Heart left ventricle (tissue), 16 donors: ENCODE measurements at places on chromosomes 2 and 18. TPM values are rescaled to one million over a fixed set of nuclear protein-coding genes. Genes with fewer than 3 reads are reported as not detected.

DNA sequence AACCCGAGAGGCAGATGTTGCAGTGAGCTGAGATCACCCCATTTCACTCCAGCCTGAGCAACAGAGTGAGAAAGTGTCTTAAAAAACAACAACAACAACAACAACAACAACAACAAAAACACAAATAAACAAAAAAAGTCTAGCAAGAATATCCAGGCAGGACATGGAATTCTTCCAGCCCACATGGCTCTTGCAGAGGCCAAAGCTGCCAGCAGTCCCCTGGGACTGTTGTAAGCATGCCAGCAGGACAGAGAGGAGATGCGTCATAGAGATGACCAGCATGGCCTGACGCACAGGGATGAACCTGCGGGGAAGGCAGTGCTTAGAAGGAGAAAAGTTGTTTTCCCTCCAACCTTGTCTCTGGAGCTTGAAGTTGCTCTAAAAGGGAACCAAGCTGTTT is 182.3 kb upstream of the PGAP1 start:
- peak; percentile 86 for DNase-seq
- H3K27ac ChIP-seq = peak overlapping the region; percentile 69
- H3K4me1 ChIP-seq = peaks cover 17% of the 10 kb centered on the region
- no peaks in the 10 kb centered on the region for H3K27me3 ChIP-seq

UPP2 gene
- not detected for total RNA-seq

GRCh38 chr18:59049721-59050660 is 89.7 kb upstream of the SEC11C start:
- H3K27ac ChIP-seq = no peak overlapping the region
- no peaks in the 10 kb centered on the region for H3K27me3 ChIP-seq
- H3K4me1 ChIP-seq = no peaks in the 10 kb centered on the region

HAAO gene
- total RNA-seq = 1.6 TPM

GREB1L gene
- total RNA-seq = 7.5 TPM

DNA sequence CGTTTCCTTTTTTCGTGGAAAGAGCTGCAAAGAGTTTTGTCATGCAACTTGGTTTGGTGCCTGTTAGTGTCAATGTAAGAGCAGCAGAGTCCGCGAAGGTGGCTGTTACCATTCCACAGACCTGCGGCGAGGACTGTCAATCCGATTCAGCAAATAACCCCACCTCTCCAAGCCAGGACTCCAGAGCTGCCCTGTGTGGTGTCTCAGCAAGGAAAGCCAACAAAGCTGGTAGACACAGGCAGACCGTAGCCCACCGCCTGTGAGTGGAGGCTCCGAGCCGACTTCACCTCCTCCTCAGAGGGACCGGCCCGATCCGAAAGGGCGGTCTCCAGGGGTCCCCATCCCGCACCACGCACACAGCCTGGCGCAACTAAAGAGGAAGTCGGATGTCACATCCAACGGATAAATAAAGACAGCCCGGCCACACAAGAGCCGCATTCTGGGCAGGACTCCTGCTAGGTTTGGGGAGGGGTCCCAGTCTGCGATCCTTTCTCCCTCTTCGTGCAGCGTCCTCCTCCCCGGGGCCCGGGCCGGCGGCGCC is 819 bp downstream of the ANKRD44 start:
- H3K27me3 ChIP-seq = no peaks in the 10 kb centered on the region
- peak; percentile 74 for DNase-seq
- H3K4me3 ChIP-seq = peak overlapping the region; percentile 70
- peak overlapping the region; percentile 65 for H3K27ac ChIP-seq
- H3K4me1 ChIP-seq = peaks cover 4% of the 10 kb centered on the region
- H3K36me3 ChIP-seq = no peaks in the 10 kb centered on the region

IL37 gene
- total RNA-seq = not detected

MATN3 gene
- total RNA-seq = not detected

BOK gene
- 12.6 TPM for total RNA-seq

- no peaks in the 10 kb centered on the region for H3K4me1 ChIP-seq
- no peaks in the 10 kb centered on the region for H3K36me3 ChIP-seq
- no peak overlapping the region for H3K4me3 ChIP-seq
- no peak for DNase-seq
- no peaks in the 10 kb centered on the region for H3K27me3 ChIP-seq
Observed at GRCh38 chr2:234368861-234369261, 128.0 kb downstream of the ARL4C start.

LRRC30 gene
- total RNA-seq = not detected

RFX8 gene
- not detected for total RNA-seq

TTC21B gene
- total RNA-seq = 12.0 TPM

DNA sequence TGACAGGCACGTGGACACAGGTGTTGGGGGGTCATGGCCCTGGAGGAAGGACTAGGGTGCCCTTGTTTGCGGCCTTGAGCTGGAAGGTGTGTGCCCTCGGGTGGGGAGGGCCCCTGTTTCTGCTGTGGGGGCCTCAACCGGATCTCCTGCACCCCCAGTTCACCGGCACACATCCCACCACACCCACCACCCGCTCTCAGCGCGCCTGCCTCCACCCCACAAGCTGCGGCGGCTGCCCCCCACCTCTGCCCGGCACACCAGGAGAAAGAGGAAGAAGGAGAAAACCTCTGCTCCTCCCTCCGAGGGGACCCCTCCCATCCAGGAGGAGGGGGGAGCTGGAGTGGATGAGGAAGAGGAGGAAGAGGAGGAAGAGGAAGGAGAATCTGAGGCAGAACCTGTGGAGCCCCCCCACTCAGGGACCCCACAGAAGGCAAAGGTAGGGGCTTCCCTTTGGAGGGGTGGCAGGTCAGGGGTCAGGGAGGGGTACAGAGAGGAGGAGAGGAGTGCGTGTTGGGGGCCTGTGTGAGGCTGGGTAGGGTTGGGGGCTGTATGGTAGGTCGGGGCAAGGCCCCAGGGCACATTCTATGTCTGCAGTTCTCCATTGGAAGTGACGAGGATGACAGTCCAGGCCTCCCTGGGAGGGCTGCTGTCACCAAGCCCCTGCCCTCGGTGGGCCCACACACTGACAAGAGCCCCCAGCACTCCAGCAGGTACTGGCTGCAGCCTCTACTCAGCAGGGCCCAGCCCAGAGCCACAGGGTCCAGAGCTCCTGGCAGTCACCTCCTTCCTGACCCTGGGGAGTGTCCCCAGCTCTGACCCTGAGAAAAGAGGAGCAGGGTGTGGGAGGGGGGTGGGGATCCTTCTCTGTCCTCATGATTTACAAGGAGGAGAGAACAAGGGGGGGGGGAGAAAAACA is 1.8 kb downstream of the SLC4A3 start:
- peaks cover 12% of the 10 kb centered on the region for H3K27me3 ChIP-seq
- no peaks in the 10 kb centered on the region for H3K36me3 ChIP-seq
- no peaks in the 10 kb centered on the region for H3K4me1 ChIP-seq
- H3K27ac ChIP-seq = peak overlapping the region; percentile 76
- peak; percentile 38 for DNase-seq

RMND5A gene
- 91.7 TPM for total RNA-seq

DNA sequence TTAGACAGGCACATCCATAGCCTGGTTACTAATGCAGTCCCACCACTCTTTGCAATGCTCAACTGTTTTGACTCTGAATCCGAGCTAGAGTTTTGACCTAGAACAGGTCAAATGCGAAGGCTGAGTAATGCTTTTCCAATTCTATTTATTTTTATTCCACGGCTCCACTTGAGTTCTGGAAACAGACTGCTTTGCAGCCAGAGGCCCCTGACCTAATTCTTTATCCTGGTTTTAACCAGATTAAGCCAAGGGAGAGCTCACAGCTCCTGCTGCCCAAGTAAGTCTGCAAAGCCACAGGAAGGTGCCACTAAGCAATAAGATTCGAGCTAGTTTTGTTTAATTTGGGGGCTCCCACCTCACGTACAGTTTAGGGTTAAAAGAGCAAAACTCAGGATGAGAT is 51.4 kb downstream of the MREG start:
- H3K27ac ChIP-seq = no peak overlapping the region
- H3K27me3 ChIP-seq = no peaks in the 10 kb centered on the region
- no peaks in the 10 kb centered on the region for H3K4me1 ChIP-seq
- H3K36me3 ChIP-seq = no peaks in the 10 kb centered on the region
- no peak overlapping the region for H3K4me3 ChIP-seq
- no peak for DNase-seq

DNA sequence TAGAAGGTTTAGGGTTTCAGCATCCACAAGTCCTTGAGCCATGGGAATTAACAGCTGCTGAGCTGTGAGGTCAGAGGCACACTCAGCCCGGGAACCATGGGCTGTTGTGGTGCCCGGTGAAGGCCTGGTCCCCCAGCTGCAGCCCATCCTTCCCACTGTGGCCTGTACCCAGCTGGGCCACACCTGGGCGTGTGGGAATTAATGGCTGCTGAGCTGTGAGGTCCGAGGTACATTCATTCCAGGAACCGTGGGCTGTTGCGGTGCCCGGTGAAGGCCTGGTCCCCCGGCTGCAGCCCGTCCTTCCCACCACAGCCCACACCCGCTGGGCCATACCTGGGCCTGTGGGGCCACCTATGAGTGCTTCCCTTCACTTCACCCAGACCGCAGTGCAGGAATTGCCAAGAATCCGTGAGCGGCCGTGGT is 25.2 kb downstream of the TMEM18 start:
- no peaks in the 10 kb centered on the region for H3K4me1 ChIP-seq
